AG08396 (cell line): ENCODE measurements at places on chromosomes 4 and X.

DNA sequence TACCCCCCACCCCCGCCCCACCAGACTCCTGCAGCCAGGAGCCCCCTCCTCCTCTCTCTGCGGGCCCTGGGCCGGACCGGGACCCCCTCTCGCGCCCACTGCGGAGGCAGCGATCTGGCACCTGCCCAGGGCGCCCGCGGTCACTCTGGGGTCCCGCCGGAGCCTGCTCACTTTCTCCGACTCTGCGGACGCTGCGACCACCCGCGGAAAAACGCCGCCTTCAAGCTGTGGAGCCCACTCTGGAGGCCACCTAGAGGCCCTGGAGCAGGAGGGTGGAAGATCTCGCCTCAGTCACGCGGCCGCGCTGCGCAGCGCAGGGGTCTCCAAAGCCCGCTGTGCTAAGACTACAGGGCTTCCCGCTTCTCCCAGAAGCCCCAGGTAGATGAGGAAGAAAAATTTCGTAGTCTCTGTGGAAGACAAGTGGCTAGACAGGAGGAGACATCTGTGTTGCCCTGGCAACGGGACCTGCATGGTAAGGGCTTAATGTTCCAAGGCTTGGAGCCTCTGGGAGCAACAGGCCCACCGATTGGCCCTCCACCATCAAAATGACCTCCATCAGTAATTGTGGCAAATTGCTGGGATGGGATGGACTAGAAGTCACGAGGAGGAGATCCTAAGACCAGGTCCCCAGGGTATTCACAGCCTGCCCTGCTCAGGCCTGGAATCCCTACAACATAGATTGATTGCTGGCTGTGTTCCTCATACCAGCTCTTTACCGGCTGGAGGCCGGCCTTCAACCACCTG, at the start of gene PNMA6F:
Gene PNMA6F, minus strand, starts transcription at position 387 of the 744 bp plus-strand sequence. CDS start 1,093 bp downstream, outside the sequence.
- no peak for DNase-seq

DNA sequence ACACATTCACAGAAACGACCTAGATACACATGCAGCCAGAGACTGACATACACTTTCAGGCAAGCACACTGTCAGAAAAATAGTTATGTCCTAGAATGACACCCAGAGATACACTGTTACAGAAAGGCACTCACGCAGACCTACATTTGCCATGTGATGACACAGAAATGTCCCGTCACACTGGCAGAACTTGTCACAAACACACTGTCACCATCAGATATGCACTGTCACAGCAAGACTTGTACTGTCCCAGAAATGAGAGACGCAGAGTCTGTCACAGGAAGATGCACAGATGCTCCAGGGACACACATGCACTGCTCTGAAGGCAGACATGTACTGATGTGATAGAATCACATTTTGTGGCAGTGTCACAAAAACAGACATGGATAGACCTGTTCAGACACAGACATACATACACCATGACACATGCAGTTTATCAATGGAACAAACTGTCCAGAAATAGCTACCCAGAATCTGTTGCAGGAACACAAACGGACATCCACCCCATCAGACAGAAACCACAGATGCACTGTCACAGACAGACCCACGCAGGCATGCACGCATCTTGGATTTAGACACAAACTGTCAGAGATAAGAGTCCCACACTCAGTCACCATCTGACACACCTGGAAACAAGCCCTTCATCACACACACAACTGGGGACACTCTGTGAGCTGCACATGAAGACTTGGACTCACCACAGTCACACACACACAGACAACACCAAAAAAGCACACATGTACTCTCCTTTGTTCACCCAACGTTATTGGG, 1.3 kb upstream of the PIM2 start:
- no peak for DNase-seq

- DNase-seq: no peak
These were observed 47.8 kb downstream of the ZCCHC13 start for GRCh38 chrX:74351760-74352159.

DNA sequence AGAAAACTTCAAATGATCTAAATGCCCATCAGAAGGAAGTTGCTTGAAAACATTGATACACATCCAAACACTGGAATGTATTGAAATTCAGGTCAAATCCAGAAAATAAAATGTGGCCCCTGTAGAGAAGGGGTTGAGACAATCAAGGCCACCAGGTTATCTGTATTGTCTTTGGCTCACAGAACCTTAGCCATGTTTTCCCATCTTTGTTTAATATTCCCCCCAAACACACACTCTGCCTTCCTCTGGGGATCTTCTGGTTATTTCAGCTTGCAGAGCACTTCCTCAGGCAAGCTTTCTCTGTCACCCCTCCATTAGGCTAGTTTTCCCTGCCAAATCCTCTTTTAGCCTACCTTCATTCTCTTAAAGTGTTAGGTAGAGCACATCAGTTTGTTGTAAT, 30.5 kb downstream of the PAGE2 start:
- DNase-seq: no peak

DNA sequence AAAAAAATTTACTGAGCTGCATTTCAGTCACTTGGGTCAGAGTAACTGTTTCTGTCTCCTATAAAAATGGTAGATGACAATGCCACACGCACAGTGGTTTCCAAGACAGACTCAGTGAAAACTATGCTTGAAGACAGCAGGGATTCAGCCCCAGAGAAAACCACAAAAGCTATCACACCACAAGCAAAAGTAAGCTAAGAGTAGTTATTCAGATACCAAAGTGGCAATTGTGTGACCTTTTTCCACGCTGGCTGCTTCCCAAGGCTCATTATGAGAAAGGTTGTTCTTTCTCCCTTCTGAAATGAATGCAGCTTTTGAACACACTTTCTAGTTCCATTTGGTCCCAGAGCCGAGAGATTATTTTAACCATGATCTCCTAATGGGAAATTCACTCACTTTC, 46.4 kb upstream of the GPM6B start:
- no peak for DNase-seq

GRCh38 chrX:132016628-132017430, 6.3 kb upstream of the STK26 start:
- DNase-seq: no peak

DNA sequence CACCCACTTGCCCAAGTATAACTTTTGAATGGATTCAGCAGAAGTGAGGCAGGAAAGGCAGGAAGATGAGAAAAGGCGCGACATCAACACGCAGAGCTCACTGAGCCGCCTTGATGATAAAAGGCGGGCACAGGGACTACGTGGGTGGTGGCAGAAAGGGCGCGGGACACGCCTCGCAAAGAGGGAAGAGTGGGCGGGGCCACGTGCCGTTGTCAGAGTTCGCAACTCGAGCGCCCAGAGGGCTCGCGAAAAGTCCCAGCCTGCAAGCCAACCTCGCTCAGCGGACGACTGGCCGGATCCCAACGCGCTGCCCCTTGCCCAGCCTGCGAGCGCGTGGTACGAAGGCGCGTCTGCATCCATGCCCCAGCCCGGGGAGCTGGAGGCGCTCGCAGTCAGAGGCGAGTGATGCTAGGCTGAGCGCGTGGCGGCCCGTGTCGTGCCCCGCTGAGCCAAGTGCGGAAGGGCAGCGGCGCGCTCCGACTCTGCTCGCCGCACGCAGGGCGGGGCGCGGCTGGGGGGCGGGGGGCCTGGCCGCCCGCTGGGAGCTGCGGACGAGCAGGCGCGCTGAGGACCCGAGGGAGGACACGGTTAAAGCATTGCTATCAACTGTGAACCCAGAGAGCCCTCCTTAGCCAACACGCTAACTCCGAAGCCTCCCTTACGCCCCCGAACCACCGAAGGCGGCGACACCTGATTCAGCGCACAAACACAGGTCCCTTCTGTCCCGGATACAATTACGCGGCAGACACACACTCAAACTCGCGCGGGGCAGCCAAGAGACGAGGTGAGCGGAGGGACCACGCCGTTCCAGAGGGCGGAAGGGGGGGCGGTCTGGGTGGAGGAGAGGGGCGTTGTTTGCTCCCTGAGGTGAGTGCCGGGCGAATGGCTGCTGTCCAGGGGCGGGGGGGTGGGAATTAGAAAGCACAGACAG, at the start of gene UGT8:
Gene UGT8, plus strand, starts transcription at position 617 of the 931 bp plus-strand sequence. CDS start 24,074 bp downstream, outside the sequence.
- DNase-seq: peak; percentile 33

DNA sequence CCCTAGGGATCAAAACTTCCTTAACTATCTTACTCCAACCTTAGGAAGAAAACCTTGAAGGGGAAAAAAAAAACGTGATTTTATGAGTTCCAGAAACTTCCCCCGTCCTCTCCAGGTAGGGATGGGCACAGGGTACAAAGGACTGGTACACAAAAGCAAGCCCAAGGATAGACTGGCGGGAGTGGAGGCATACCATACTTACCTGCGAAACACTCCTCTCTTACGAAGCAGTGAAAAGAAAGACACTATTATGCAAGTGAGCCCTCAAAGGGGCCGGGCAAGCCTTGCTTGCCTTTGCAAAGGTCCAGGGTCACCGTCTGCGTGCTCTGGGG, 651 bp downstream of the TSPAN6 start:
- DNase-seq: no peak

GRCh38 chr4:184715526-184715925, 18.4 kb downstream of the CENPU start:
- DNase-seq: no peak

DNA sequence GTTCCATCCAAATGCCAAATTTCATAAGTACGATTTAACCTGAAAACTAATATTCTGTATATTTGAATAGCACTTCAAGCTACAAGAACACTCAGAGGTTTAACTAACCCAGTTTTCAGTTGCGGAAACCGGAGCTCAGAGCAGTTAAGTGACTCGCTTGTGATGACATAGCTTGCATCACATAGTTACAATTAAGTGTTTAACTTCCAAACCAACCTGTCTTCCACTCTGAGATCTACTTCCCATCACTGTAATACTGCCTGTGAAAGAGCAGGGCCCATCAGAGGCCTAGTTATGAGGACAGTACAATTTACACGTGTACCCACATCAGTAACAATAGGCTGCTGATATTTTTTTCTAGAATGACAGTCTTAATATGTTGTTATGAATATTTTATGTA, 120.3 kb downstream of the MAD2L1 start:
- no peak for DNase-seq

GRCh38 chr4:54282837-54283236, 53.7 kb downstream of the PDGFRA start:
- DNase-seq: no peak

DNA sequence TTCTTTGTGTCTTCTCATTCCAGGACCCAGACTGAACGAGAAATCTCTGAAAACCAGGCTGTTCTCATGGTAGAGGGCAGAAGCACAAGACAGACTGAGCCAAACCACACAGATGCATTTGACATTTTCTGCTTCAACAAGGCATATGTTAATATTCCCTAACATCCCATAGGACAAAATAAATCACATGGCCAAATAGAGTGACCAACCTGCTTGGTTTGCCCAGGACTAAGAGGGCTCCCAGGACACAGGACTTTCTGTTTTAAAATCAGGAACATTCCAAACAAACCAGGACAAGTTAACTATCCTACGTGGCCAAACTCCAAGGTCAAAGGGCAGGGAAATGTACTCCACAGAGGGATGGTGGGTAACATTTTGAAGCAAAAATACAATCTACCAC, 11.7 kb downstream of the CTPS2 start:
- DNase-seq: no peak

DNA sequence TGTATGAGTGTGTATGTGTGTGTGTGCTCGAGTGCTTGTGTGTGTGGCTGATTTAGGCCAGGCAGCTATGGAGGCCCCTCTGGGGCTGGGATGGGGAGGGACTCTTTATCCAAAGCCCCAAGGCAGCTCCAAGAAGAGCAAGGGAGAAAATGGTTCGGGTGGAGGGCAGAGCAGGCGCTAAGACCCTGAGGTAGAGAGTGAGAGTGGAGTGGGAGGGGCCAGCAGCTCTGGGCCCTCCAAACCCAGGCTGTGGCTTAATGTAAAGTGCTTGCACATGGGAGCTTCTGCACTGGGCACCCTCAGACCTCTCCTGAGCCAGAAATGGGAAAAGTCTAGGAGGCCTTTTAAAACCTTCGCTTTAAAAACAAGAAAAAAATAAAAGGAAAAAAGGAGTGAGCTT, 233.5 kb upstream of the PSAPL1 start:
- DNase-seq: no peak
